ENCODE measurements at places on chromosomes 5 and 9.

- DNase-seq = no peak
These were observed 54.5 kb downstream of the ADAM19 start for GRCh38 chr5:157520911-157521703.

DNA sequence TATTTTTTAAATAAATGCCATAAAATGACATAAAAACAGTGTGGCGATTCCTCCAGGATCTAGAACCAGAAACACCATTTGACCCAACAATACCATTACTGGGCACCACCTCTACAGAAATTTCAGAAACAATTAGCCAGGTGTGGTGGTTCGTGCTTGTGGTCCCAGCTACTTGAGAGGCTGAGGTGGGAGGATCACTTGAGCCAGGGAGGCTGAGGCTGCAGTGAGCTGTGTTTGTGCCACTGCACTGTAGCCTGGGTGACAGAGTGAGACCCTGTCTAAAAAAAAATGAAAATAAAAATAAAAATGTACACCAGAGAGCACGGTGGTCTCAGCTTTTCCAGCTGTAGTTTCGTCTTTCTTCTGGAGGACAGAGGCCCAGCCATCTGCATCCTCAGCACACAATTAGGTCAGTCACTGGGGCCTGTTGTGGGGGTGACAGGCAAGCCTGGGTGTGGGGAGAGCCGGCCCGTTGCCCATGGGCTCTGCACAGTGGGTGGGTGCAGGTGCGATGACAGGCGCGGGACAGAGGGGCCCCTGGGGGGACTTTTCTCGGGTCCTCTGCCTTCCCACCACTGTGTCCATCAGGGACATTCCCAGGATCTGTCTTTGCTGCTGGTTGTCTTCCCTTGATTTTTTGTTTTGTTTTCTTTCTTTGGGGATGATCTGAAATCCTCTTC lies 9.8 kb downstream of the COL5A1 start:
- DNase-seq = no peak

- DNase-seq = no peak
These were observed 451.8 kb upstream of the FTMT start for GRCh38 chr5:121399879-121400278.

DNA sequence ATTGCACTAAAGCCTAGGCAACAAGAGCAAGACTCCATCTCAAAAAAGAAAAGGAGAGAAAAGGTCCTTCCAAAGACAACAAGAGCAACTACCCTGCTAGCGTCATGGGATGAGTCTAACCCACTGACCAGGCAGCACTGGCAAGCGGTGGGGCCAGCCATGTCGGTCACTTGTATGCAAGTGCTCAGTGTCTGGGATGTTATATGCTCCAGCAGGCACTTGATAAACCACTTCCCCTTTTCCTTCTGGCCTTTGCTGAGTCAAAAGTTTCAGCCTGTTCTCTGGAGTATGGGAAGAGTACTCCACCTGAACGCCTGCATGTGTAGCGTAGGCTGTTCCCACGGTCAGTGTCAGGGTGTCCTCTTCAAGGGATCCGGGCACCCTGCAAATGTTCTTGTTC lies 9.2 kb upstream of the MXD3 start:
- no peak for DNase-seq

GRCh38 chr5:146390469-146390868 lies 51.8 kb downstream of the POU4F3 start:
- DNase-seq = no peak

- DNase-seq = no peak
These were observed 424.1 kb downstream of the MED10 start for GRCh38 chr5:5954275-5954598.

GRCh38 chr5:173786286-173787187 lies 101.6 kb upstream of the CPEB4 start:
- no peak for DNase-seq

- no peak for DNase-seq
These were observed 632.6 kb upstream of the DMAC1 start for GRCh38 chr9:8432224-8432623.

DNA sequence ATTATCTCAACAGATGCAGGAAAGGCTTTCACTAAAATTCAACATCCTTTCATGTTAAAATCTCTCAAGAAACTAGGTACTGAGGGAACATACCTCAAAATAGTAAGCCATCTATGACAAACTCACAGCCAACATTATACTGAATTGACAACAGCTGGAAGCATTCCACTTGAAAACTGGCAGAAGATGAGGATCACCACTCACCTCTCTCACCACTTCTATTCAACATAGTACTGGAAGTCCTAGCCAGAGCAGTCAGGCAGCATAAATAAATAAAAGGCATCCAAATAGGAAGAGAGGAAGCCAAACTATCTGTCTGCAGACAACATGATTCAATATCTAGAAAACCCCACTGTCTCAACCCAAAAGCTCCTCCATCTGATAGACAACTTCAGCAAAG lies 203.6 kb upstream of the GRAMD2B start:
- DNase-seq = no peak

- no peak for DNase-seq
These were observed 397.7 kb upstream of the SMARCA2 start for GRCh38 chr9:1617419-1617818.

DNA sequence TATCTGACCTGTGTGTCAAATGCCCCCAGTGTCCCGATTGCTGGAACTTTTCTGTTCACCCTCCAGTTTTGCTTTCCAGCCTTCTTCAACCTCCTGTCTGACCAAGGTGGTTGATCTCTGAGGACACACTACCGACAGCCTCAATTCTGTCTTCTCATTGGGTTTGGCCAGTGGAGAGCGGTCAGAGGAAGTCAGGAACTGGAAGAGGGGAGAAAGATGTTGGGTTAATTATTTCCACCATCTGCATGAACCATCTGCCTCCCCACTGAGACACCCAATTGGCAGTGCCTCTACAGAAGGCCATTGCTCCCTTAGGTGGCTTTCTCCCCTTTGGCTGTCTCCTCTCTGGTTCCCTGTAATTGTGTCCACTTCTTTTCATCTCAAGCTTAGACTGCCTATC lies 154.3 kb upstream of the RAI14 start:
- no peak for DNase-seq

GRCh38 chr5:61805101-61805500 lies 473.0 kb downstream of the ZSWIM6 start:
- DNase-seq = no peak

- no peak for DNase-seq
These were observed 132.6 kb downstream of the NSG2 start for GRCh38 chr5:174177976-174178605.

DNA sequence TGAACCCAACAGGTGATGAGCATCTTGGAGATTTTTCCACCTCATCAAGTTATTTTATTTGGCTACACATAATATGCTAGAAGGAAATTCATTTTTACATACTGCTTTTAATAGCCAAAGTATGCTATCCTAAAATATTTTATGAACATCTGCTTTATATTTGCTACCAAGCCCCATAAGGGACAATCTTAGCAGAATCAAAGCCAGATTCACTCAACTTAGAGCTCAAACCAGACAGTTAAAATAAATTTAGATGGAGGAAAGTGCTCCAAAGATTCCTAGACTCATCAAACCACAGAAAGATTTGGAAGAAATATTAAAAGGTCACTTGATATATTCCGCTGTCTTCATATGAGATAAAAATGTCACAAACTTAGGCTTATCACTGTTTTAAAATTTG lies 637.1 kb upstream of the CCNG1 start:
- no peak for DNase-seq

DNA sequence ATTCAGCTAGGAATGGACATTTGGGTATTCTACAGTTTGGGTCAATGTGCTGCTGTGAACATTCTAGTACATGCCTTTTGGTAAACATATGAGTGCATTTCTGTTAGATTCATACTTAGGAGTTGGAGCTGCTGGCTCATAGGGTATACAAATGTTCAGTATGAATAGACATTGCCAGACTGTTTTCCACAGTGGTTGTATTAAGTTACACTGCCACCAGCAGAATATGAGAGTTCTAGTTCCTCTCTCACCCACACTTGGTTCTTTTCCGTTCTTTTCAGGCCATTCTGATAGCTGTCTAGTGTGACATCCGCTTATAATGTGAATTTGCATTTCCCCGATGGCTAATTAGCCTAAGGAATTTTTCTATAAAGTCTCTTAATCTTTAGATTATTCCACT lies 25.0 kb downstream of the STOM start:
- peak; percentile 81 for DNase-seq

GRCh38 chr5:55821731-55822512 lies 29.2 kb upstream of the IL31RA start:
- no peak for DNase-seq

GRCh38 chr5:52685566-52685965 lies 102.2 kb upstream of the ITGA1 start:
- no peak for DNase-seq

DNA sequence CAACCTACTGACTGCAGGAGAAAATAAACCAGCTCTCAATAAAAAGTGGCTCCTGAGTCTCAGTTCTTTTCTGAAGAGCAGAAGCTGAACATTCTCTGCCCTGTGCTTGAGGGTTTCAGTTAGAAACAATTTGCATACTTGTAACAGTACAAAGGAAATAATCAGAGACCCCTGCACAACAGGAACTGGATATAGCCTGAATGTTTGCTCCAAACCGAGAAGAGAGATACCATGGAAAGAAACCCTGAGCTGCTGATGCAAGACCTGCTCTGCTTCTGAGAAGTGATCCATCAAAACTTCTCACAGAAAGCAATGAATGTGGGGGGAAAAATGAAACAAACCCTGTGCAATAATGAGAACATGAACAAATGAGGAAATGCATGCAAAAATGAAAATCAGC lies 592.9 kb downstream of the SEMA5A start:
- DNase-seq = no peak

- no peak for DNase-seq
These were observed 3.3 kb upstream of the ABCA1 start for GRCh38 chr9:104931256-104931655.

DNA sequence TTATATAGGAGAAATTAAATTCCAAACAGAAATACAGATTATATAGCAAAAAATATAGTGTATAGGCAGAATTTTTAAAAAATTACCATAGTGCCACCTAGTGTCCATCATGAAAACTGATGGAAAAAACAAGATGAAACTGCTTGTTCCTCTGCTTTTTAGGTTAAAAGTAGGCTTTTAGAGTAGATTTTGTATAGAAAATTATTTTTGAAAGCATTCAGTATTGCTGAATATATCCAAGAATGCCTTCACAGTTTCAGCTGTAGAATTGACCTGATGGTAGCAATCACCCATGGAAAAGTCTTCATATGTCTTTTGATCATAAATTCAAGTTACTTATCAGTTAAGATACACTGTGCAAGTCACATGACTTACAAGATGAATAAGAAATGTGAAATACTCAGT lies 19.7 kb downstream of the RIOK2 start:
- DNase-seq = no peak

GRCh38 chr9:121459513-121459912 lies 40.1 kb downstream of the GGTA1 start:
- DNase-seq = no peak

- DNase-seq = no peak
These were observed 186.5 kb upstream of the ANKRD55 start for GRCh38 chr5:56419667-56420066.

- no peak for DNase-seq
These were observed at the start of gene F2R for GRCh38 chr5:76715736-76716455. F2R (plus strand) TSS chr5:76716126; CDS start chr5:76716308, 182 bp downstream.

GRCh38 chr5:138898299-138898698 lies 23.2 kb upstream of the LRRTM2 start:
- DNase-seq = no peak

DNA sequence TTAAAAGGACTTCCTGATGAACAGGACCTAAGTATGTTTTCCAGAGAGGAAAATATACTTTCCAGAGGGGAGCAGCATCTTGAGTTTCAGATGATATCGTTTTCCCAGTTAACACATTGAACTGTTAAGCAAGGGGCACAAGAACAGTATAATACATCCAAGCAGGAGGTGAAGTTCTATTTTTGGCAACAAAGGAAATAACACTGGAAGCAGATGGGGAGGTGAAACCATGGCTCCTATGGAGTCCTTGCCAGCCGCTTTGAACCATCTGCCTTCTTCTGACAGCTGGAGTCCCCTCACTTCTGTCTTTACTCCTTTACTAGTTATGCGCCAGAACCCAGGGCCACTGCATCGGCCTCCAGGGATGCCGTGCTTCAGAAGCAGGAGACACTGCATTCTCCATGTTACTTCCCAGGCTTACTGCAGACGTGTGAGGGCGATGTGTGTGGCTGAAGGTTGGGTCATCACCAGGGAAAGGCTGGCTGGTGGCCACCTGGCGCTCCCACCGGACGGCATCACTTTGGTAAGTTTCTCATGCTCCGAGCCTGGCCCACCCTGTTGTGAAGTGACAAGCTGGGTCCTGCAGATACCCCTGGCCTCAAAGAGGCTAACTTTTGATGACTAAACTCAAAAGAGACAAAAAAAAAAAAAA lies 77.8 kb downstream of the TTLL11 start:
- no peak for DNase-seq

GRCh38 chr9:97806721-97807120 lies 46.3 kb upstream of the FOXE1 start:
- no peak for DNase-seq

GRCh38 chr5:124060011-124060410 lies 548.0 kb downstream of the CSNK1G3 start:
- DNase-seq = no peak

DNA sequence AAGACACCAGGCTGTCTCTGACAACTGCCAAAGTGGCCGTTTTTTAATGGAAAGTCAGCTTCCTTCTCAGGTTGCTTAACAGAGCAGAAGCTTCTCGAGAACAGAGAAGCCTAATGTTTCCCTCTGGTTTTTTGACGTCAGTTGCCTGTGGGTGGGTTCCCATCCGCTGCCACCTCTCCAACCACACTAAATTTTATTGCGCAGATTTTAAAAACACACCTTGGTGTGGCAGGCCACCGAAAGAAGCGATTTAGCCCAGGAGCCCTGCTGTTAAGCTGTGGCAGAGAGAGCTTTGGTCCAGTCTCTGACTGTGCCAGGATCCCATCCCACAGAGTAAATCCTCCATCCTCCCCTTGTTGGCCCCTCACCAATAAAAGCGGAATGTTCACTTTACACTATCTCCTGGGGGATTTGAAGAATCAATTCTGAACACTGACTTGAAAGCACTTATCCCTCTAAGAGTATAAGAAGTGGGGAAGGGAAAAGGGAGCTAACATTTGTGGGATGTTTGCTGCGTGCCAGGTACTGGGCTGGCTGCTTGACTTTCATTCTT lies 181.6 kb downstream of the AOPEP start:
- no peak for DNase-seq

DNA sequence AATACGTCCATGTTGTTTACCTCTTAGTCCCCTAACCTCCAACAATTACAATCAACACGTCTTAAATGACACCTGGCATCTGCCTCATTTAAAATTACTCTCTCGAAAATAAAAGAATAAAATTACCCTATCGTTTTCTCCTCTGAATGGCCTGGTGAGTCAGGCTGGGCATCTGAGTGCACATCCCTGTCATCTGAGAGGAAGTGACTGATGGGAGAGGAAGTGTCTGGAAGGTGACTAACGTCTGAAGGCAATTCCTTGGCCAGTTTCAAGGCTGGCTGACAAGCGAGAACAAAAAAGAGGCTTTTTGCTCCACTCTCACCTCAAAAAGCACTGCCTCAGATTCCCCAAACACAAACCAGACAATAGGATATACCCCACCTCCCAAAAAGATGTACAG lies 57.7 kb downstream of the MAPKAP1 start:
- DNase-seq = no peak
